Mesendoderm (in vitro differentiated cells): ENCODE measurements at places on chromosomes 4 and X.

- DNase-seq, result no peak
Observed at GRCh38 chr4:11446155-11446811, 17.6 kb upstream of the HS3ST1 start.

DNA sequence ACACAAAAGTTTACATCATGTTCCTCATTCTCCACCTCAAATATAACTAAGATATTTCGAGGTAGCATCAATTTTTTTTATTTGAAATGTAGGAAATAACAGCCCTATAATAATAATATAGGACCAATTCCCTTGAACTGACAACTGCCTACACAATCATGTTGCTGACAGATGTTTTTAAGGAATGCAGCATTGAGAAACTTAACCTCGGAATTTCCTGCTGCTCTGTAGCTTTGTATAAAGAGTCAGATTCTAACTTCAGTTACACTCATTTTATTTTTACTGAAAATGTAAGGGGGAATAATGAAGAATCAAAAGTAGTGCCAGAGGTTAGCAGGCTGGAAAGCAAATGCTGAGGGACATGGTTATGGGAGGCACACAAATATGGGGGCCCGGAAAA, 235.8 kb downstream of the RBMX2 start:
- DNase-seq, result no peak

GRCh38 chr4:7868892-7869471, 70.7 kb downstream of the AFAP1 start:
- no peak for DNase-seq

DNA sequence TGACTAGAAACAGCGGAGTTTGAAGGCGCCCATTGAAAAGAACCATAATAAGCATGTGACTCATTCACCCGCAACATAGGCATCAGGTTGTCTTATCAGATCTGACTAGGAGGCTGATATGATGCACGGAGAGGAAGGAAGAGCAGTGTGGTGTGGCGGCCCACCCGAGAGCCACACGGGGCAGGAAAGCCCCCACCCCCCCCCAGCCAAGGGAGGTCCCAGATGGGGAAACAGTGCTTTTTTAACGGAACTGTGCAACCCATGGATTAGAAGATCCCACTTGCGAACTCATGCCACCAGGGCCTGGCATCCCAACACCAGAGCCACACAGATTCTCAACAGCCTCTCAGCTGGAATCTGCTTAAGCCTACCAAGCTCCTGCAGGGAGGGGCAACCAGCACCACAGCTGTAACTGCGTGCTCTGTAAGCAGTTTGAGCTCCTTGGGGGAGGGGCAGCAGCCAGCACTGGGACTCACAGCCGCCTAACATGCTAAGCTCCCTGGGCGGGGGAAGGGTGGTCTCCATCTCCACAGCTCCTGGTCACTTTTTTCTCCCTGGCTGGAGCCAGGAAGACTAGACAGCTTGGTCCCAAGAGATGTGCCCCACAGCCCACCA, 466.2 kb downstream of the PDGFC start:
- DNase-seq, result peak; percentile 76

- DNase-seq, result no peak
Observed at GRCh38 chr4:123340381-123340701, 56.3 kb upstream of the SPRY1 start.

GRCh38 chr4:99759988-99760387, 56.6 kb upstream of the DAPP1 start:
- no peak for DNase-seq

DNA sequence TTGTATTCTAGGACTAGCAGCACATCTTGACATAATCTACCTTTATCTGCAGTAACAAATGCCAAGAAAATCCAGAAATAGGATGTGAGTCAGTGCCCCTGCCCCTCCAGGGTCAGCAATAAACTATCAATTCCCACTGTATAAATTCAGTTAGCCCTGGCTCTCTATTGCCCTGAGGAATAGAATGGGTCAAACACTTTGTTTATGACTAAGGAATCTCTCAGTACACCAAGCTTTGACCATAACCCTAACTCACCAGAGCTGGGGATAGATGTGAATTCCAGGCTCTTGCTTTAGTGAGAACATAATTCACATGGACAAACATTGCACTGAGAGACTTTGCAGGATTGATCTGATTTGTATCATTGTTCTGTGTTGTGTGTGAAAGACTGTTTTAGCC, 82.3 kb downstream of the CXXC4 start:
- no peak for DNase-seq
